ENCODE measurements at places on chromosomes 7 and 10. TPM values are rescaled to one million over a fixed set of nuclear protein-coding genes. Genes with fewer than 3 reads are reported as not detected.

- H3K4me1 ChIP-seq: no peaks in the 10 kb centered on the region
- DNase-seq: no peak
- no peaks in the 10 kb centered on the region for H3K36me3 ChIP-seq
Observed at GRCh38 chr7:51590746-51591145, 274.1 kb upstream of the COBL start.

DNA sequence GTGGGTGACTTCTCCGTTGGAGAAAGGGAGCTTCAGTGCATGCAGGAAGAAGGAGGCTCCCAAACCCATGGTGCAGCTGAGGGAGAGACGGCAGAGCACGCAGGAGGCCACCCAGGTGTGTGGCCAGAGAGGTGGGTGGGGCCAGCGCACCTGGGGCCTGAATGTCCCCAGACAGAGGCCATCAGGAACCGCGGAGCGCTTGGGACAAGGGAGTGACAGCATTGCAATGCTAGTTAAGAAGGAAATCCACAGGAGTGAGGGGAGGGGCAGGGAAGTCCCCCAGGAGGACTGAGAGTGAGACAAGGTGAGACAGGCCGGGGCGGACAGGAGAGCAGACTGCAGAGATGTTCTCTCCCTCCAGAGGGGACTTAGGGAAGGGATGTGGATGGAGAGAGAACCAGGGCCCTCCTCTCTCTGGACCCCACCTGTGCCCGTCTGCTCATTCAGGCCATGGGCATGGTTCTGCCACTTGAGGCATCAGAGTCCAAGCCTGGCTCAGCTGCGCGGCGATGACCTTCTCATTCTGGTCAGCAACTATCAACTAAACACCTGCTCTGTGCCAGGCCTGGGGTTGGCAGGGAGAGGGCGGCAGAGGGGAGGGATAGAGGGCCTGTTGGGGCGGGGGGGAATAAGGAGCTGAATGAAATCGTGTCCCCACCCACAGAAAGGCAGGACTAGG is 69.4 kb upstream of the COL13A1 start:
- H3K4me3 ChIP-seq: no peak overlapping the region
- H3K27me3 ChIP-seq: no peaks in the 10 kb centered on the region
- DNase-seq: no peak
- peaks cover 56% of the 10 kb centered on the region for H3K4me1 ChIP-seq

The ITIH5 gene
- total RNA-seq: under 0.01 TPM

GRCh38 chr7:16836481-16836880 is 31.7 kb upstream of the AGR2 start:
- H3K27ac ChIP-seq: no peak overlapping the region
- no peak overlapping the region for H3K4me3 ChIP-seq
- H3K4me1 ChIP-seq: peaks cover 7% of the 10 kb centered on the region

DNA sequence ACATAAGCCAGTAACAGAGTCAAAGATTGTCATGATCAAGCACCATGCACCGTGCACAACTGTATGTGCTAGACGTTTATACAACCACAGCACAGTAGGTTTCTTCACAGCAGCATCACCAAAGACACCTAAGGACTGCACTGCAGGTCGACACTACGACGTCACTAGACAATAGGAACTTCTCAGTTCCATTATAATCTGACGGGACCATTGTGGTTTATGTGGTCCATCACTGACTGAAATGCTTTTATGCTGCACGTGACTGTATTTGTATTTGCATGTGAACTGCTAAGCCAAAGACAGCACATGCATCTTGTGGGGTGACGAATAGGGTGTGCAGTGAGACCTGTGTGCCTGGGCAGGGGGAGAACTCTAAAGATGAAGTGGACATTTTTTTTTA is 164.9 kb downstream of the PARD3 start:
- H3K27me3 ChIP-seq: no peaks in the 10 kb centered on the region
- no peak overlapping the region for H3K27ac ChIP-seq
- no peaks in the 10 kb centered on the region for H3K36me3 ChIP-seq
- H3K4me1 ChIP-seq: no peaks in the 10 kb centered on the region
- no peak for DNase-seq

DNA sequence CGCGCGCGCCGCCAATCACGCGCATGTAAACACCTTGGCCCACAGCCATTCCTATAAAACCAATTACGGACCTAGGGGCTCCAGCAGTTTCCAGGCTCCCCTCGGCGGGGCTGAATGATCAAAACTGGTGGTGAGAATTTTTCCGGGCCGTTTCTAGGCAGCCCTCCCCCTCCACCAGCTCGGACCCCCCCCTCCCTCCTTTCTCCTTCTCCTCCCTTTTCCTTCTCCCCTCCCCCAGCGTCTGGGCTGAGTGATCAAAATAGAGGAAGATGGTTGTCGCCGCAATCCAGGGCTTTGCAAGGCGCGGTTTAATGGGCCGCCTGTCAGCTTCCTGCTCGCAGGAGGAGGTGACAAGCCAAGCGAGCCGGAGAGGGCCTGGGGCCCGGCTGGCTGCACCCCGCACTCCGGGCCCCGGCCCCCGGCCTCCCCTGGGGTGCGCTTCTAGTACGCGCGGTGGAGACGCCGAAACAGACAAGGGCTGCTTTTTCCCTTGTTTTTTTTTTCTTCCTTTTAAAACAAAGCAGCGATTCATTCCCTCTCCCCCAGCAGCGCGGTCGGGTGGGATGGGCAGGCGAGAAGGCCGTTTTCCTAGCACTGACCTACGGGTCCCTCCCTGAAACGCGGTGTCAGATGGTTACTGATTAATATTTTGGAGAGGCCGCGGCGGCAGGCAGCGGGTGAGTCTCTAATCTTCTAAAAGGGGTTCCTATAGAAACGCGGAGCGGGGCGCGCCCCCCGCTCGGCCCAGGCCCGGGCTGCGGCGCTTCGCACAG is 528 bp upstream of the TNRC18 start:
- H3K27ac ChIP-seq: peak overlapping the region; percentile 99
- H3K4me3 ChIP-seq: peak overlapping the region; percentile 59
- DNase-seq: peak; percentile 99
- no peaks in the 10 kb centered on the region for H3K4me1 ChIP-seq
- no peaks in the 10 kb centered on the region for H3K27me3 ChIP-seq
